ENCODE measurements at places on chromosomes 5 and 9.

DNA sequence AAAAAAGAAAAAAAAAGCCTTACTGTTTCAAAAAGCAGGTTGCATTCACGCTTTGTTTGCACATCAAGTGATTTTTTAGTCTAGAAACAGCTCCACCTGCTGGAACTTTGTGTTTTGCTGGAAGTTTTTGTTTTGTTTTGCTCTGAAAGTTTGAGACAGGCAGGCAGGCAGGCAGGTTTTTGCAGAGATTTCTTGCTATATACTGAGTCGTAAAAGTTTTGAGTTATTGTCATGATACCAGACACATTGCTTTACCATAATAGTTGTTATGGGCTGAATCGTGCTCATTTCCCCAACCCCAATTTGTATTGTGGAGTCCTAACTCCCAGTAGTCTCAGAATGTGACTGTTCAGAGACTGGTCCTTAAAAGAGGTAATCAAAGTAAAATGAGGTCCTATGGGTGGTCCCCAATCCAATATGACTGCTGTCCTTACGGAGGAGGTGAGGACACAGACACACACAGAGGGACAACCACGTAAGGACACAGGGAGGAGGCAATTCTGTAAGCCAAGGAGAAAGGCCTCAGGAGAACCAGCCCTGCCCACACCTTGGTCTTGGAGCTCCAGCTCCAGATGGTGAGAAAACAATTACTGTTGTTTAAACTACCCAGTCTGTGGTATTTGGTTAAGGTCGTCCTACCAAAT, 20.9 kb downstream of the OR2Y1 start:
- DNase-seq: peak; percentile 17

DNA sequence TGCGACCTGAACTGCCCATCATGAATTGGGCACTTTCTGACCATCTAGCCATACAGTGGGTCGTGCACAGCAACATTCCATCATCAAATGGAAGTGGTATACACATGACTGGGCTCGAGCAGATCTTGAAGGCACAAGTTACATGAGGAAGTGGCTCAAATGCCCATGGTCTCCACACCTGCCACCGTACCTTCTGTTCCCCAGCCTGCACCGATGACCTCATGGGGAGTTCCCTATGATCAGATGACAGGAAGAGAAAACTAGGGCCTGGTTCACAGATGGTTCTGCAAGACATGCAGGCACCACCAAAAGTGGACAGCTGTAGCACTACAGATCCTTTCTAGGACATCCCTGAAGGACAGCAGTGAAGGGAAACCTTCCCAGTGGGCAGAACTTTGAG, 21.8 kb downstream of the MTMR12 start:
- DNase-seq: no peak

DNA sequence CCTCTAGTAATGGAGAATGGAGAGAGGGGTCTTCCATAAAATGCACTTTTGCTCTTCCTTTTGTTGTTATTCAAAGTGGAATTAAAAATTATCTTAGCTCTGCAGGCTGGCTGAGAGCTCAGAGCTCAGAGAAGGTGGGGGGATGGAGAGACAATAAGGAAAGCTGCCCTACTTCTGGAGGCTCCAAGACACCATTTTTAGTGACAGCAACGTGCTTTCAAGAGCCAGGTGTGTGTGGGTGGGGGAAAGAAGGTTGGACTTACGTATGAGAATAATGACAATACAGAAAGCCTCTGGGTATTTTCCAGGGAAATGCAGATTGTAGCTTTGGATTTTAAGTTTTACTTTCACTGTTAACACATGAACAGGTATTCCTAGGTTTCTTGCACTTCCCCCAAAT, 173.9 kb downstream of the TRPM3 start:
- no peak for DNase-seq

- no peak for DNase-seq
Observed at GRCh38 chr9:116704470-116704869, 17.4 kb downstream of the TRIM32 start.

GRCh38 chr9:38523121-38523520, 97.3 kb downstream of the ANKRD18A start:
- no peak for DNase-seq

DNA sequence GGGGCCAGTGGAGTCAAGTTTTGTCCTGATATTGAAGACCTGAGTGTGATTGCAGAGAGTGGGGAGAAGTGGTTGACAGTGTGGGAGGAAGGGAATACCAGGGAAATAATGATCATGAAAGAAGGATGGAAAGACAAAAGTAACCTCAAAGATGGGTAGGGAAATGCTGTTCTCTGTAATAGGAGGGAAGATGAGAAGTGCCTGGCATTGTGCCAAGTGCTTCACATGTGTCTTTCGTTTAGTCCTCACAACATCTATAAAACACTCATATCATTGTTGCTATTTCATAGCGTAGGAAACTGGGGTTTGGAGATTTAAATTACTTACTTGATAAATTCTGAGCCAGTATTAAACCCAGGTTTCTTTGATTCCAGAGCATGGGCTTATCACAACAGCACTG, 472.3 kb downstream of the LRRC70 start:
- DNase-seq: no peak

DNA sequence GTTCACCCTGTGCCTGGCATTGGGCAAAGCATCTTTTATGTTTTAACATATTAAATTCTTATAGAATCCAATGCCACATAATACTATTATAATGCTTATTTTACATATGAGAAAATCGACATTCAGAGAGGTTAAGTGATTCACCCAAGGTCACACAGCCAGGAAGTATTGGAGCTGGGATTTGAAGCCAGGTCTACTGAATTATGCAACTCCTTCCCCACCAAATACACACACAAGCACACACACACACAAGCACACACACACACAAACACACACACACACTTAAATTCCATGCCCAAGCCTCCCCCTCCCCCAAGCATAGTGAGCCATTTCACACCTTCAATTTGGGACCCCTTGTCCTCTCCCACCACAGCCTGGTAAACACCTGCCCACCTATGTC, 37.4 kb downstream of the UBE2QL1 start:
- DNase-seq: no peak

GRCh38 chr5:140273401-140273877, 29.5 kb downstream of the PFDN1 start:
- no peak for DNase-seq

- no peak for DNase-seq
Observed at GRCh38 chr9:70472268-70473249, 58.1 kb upstream of the KLF9 start.

DNA sequence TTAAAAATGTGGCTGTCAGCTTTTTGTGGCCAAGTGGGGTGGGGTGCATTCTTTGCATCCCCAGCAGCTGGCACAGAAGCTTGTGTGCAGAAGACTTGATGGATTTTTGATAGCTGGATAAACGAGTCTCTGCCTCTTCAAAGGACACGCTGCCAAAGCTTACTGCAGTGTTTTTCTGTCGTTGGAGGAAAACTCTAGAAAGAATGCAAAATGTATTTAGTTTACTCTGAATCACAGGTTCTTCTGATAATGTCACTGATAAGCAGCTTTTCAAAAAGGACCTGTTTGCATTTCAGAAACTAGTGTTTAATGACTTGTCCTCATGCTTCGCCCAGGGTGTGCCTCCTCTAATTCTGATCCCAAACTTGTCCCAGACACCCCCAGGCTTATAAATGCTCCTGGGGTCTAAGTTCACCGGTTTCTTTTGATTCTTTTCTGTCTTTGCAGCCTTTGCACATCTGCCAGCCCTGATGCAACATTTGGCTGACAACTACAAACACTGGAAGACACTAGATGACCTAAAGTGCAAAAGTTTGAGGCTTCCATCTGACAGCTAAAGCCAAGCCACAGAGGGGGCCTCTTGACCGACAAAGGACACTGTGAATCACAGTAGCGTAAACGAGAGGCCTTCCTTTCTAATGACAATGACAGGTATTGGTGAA, 66.0 kb downstream of the WDR41 start:
- DNase-seq: no peak

DNA sequence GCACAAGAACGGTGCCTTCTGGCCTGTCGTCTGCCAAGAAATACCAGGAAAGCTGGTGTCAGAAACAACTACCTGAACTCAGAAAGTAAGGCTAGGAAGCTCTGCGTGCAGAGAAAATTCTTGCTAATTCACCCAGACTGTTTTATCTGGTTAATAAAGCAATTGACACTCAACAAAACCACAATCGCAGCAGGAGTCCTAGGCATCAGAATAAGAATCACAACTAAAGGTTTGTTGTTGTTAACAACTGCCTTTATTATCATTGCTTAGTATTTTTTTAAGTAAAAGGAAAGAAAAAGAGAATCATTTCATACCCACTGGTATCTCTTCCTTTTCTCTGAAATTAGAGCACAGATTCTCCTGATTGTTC, 3.9 kb upstream of the ISL1 start:
- no peak for DNase-seq

DNA sequence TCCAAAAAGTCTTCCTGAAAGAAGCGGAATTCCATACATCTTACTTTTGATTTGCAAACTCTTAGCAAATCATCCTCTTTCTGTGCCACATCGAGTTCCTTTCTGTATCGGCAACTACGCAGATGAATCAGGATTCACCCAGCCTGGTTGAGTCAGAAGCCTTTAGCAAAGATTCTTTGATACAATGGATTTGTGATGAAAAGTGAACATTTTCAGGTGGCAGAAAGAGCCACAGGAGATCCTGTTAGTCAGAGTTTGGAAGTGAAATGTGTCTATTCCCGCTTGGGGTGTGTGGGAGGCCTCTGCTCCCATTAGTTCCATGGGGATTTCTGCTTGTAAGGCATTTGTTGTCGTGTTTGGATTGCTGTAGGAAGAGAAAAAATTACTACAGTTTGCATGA, 351.8 kb upstream of the WWC1 start:
- no peak for DNase-seq

GRCh38 chr5:181042722-181043121, 2.7 kb downstream of the BTNL9 start:
- DNase-seq: no peak

- DNase-seq: no peak
Observed at GRCh38 chr9:4827224-4827623, 34.5 kb downstream of the RCL1 start.

DNA sequence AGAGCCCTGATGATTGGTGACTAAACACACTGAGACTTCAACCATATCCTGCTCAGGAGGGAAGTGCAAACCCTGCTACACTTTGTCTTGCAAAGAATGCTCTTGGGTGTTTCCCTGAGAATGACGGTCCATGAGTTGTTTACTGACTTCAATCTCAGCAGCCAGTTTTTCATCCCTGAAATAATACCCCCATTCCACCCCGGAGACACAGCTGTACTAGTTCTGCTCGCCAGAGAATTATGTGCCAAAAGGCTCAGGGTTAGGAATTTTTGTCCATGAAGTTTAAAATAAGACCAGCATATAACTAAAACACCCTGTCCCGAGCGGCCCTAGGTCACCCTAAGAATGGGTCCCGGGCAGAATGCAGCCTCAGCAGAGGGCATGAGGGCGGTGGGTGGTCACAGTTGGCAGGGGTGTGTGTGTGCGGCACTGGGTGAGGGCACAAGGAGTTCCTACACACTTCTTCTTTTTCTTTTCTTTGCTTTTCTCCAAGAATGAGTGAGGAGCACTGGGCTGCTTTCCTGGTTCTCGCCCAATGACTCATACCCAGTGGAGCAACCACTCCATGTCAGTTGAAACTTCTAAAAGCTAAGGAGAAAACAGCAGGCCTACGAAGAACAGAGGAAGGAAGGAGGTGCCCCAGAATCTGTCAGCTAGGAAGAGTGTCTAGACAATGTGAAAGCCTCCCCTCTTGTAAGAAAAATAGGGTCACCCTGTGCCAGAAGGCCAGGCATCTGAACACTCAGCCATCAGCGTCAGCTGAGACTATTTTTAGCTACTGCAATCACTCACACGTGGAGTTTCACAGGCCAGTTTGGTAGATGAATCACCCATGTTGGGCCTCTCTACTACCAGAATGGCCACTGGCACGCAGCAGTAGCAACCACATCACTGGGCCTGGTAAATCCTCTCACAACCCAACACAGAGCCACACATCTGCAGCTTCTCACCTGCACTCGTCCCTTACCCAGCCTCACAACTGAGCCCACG, 105.9 kb downstream of the DPYSL3 start:
- peak; percentile 33 for DNase-seq

- DNase-seq: no peak
Observed at GRCh38 chr9:96363175-96363967, 20.1 kb downstream of the SLC35D2 start.

- DNase-seq: no peak
Observed at GRCh38 chr5:132473019-132473531, 17.5 kb downstream of the IRF1 start.

All from midbrain (tissue), 1 donor.